Muscle of leg (tissue), 16 donors: ENCODE measurements at places on chromosomes 12 and 14. TPM values are rescaled to one million over a fixed set of nuclear protein-coding genes. Genes with fewer than 3 reads are reported as not detected.

SUDS3 gene
- polyA plus RNA-seq: 27.6 TPM

ZDHHC22 gene
- 0.52 TPM for polyA plus RNA-seq

HOXC12 gene
- 0.30 TPM for polyA plus RNA-seq

KLHDC1 gene
- polyA plus RNA-seq: 4.4 TPM

DBX2 gene
- not detected for polyA plus RNA-seq

CELA1 gene
- not detected for polyA plus RNA-seq

GRCh38 chr12:103696101-103696500, 109.0 kb downstream of the STAB2 start:
- no peak for DNase-seq

- no peak for DNase-seq
Observed at GRCh38 chr14:95897280-95897679, 20.6 kb downstream of the TUNAR start.

GRCh38 chr14:62468946-62469345, 576.3 kb downstream of the KCNH5 start:
- DNase-seq: no peak

GRCh38 chr12:6263931-6264330, 46.6 kb upstream of the PLEKHG6 start:
- DNase-seq: no peak

DNA sequence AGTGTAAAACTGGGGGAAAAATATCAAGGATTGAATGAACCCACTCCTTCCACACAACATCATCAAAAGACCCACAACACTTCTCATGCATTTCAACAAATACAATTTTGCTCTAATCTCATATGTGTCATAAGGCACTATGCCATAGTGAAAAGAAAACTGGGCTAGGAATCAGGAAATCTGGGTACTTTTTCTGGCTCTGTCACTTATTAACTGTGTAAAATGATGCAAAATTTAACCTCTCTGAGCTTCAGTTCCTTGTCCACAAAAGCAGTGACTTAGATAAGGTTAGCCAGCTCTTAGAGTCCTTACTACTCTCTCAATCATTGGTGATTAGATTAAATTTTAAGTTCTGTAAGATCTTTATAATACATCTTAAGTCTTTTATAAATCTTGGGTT, 250.5 kb upstream of the SOX5 start:
- no peak for DNase-seq

DNA sequence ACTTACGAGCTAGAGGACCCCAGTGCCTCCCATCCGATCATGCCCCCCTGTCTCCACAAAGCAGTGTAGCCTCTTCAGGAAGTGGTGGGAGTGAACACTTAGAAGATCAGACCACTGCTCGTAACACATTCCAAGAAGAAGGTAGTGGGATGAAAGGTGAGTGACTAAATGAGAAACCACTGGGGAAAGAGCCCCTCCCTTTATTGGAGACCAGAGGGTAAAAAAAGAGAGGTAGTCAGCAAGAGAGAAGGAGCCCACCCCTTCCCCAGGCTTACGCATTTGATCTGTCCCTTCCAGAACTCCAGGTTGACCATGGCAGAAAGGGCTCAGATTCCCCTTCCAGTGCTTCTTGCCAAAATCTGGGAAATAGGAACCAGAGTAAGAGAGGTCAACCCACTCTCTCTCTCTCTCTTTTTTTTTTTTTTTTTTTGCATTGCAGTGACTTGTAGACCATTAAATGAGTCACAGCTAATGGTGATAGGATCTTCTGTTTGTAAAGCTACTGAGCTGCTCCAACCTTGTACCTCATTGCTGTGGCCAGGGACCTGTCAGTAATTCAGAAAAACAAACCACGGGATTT, 165.4 kb downstream of the GCH1 start:
- no peak for DNase-seq

GRCh38 chr14:92607702-92608429, 94.3 kb downstream of the RIN3 start:
- no peak for DNase-seq

GRCh38 chr12:18454330-18454729, 193.0 kb downstream of the PIK3C2G start:
- no peak for DNase-seq

- peak; percentile 19 for DNase-seq
Observed at GRCh38 chr14:100241279-100241678, 2.3 kb downstream of the YY1 start.

GRCh38 chr12:38934686-38935085, 29.3 kb upstream of the CPNE8 start:
- no peak for DNase-seq

- no peak for DNase-seq
Observed at GRCh38 chr14:101355284-101355683, 206.0 kb upstream of the DIO3 start.

GRCh38 chr14:87492561-87492960, 500.4 kb downstream of the GALC start:
- peak; percentile 49 for DNase-seq

GRCh38 chr12:7656121-7656520, 9.6 kb downstream of the APOBEC1 start:
- no peak for DNase-seq

DNA sequence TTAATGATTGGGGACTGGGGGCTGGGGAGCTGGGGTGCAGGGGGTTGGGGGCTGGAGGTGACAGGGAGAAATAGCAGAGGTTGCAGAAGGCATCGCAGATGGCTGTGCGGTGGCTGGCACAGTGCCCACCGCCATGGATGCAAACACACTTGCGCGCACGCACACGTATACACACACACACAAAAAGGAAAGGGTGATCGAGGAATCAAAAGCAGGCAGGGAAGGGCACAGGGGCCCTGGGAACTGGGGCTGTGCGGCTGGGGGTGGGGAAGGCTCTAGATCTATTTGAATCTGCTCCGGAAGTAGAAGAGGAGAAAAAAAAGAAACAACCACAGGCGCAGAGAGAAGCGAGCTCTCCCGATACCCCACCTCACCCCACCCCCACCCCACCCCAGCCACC, 39.4 kb downstream of the ZFHX2 start:
- no peak for DNase-seq

- DNase-seq: peak; percentile 61
Observed at GRCh38 chr12:46571608-46572007, 199.0 kb upstream of the SLC38A2 start.

DNA sequence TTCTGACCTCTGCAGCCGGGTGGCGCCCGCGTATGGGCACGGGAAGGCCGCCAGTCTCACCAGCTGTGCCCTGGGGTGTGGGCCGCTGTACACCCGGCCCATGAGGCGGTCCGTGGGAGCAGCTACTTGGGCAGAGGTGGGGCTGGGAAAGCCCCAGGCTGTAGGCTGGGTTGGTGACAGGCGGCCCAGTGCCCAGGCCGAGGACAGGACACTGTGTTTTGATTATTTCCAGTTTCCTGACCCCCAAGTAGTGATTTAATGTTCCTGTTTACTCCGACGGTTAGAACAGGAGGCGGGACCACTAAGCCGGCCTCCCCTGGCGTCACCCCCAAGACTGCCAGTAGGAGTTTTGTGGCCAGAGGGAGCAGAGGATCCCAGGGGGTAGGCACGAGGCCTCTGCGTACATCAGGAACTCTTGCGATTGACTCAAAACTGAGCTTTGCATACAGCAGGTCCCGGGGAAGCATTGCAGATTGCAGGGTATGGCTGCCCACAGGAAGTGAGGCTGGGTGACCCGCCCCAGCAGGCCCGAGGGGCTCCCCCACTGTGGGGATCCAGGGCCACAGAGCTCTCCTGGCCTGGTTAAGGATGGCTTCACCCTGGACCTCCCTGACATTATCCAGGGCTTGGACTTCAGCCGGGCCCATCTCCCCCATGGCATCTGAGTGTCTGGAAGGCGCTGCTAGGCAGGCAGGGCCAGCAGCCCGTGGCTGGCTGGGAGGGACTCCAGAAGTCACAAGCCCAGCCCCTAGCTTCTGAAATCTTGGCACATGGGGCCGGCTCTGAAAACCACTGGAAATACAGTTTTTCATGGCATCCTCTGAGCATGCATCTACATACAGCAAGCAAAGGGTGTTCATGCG, 42.5 kb upstream of the DIO3 start:
- peak; percentile 38 for DNase-seq

GRCh38 chr14:69287098-69288010, 27.4 kb downstream of the GALNT16 start:
- DNase-seq: peak; percentile 56

DNA sequence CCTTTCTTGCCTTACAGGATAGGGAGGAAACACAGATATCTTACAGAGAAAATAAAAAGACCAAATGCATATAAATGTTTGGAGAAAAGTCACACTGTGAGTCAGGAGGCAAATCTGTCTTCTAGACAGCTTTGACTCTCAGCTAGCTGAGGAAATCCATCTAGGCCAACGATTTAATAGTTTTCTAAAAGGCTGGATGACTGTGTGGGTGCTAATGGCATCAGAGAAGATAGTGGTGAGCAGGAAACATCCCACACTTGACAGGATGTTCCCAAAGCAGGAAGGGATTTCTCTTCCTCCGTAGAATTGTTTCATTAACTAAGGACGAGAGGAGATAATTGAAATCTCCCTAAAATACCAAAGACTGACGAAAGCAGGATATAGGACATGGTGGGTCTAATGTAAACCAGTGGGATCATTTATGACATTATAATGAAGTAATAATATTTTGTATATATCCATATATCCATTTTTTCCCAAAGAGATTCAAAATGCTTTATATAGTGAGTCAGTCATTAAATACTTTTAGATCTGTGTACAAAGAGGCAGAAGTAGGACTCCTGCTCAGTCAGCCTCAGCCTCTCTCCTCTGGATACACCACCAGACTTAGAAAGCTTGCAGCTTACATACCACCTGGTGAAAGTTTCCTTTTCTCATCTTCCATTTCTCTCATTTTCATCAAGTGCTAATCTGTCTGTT, 44.3 kb upstream of the PSMA6 start:
- DNase-seq: no peak

DNA sequence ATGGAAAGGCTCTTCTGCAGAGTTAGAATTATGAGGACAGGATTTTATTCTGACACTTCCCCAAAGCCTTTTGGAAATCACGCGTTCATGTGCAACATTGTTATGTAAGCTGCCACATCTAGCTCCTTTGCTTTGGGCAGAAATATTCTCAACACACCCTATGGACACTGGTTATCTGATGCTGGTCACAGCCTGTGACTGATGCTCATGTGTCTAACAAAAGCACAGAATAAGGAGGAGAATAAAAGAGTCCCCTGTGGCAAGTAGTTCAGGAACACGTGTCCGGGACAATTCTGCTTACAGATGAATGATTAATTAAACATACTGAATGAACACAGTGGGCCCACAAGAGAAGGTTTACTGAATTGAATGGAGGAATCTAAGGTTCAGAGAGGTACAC, 22.1 kb downstream of the FOXN3 start:
- no peak for DNase-seq
